Umbilical cord (tissue), 2 donors: ENCODE measurements at places on chromosomes 7 and 10. TPM values are rescaled to one million over a fixed set of nuclear protein-coding genes. Genes with fewer than 3 reads are reported as not detected.

The IFIT2 gene
- 9.1 TPM for total RNA-seq

The ZNF239 gene
- total RNA-seq: 2.6 TPM

The SLC12A9 gene
- 20.7 TPM for total RNA-seq

The PLXDC2 gene
- 25.3 TPM for total RNA-seq
